ENCODE measurements at places on chromosomes 1 and 21. TPM values are rescaled to one million over a fixed set of nuclear protein-coding genes. Genes with fewer than 3 reads are reported as not detected.

GBP2 gene
- 270 TPM for total RNA-seq

SV2A gene
- 7.5 TPM for total RNA-seq

ADCY10 gene
- total RNA-seq, result not detected

C1orf116 gene
- total RNA-seq, result not detected

NECAP2 gene
- total RNA-seq, result 115 TPM

INPP5B gene
- 33.8 TPM for total RNA-seq

HES5 gene
- not detected for total RNA-seq

PAX7 gene
- total RNA-seq, result not detected

POU2F1 gene
- total RNA-seq, result 22.3 TPM

OR2M3 gene
- not detected for total RNA-seq

VSIG8 gene
- total RNA-seq, result not detected

NBPF14 gene
- total RNA-seq, result 16.8 TPM

SLC16A4 gene
- 0.27 TPM for total RNA-seq

HTR6 gene
- total RNA-seq, result 0.10 TPM

Data from activated CD4-positive, alpha-beta T cell treated with anti-CD3 and anti-CD28 coated beads, Interleukin-2, amount 10 ng/mL, durations not matched to agents 7 days and 5 days (primary cell).